Activated B cell treated with CpG ODN at 0.5 μM for 24 hours (primary cell): ENCODE measurements at places on chromosomes 3 and 15. TPM values are rescaled to one million over a fixed set of nuclear protein-coding genes. Genes with fewer than 3 reads are reported as not detected.

Gene GPR87
- total RNA-seq: not detected in 2 replicates

Gene BSN
- total RNA-seq: 0.15 and 0.69 TPM in 2 replicates

Gene SLC22A14
- 0.16 TPM in 1 of 2 replicates, not detected in the other for total RNA-seq

Gene LEO1
- total RNA-seq: 18.3 and 19.1 TPM in 2 replicates

Gene PLSCR4
- total RNA-seq: not detected in 2 replicates

Gene MYO5C
- total RNA-seq: 2.4 and 3.3 TPM in 2 replicates

GRCh38 chr3:12687948-12688347, 24.0 kb upstream of the RAF1 start:
- H3K4me1 ChIP-seq: no peaks in the 10 kb centered on the region
- H3K27ac ChIP-seq: no peak overlapping the region
- no peak overlapping the region for H3K4me3 ChIP-seq

- no peak overlapping the region for H3K27ac ChIP-seq
- H3K4me3 ChIP-seq: no peak overlapping the region
- peaks cover 16% of the 10 kb centered on the region for H3K4me1 ChIP-seq
- no peak for DNase-seq
Observed at GRCh38 chr3:126028096-126028495, 55.8 kb downstream of the SLC41A3 start.

DNA sequence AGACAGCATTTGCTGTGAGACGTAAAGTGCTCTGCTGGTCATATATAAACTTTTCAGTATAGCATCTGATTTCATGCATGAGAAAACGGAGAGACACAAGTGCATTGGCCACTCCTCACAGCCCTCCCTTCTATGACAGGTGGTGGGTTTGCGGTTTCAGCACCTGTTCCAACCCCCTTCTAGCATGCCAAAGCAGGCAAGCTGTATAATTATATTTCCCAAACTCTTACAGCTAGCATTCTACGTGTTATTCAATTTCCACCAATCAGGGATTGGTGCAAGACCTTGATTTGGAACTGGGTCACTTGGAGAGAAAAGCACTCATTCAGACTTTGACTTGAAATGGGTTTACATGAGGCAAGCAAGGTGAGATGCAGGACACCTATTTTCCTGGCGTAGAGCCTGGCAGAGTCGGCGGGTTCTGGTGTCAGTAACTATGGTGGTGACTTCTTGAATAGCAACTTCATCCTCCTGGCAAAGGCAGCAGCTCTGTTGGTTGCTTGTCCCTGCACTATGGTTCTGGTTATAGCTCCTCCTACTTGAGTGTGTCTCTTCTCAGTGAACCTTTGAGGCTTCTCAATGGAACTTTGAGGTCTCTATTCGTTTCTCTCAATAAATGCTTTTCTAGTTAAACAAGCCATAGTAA, 356.5 kb downstream of the TBL1XR1 start:
- H3K4me1 ChIP-seq: no peaks in the 10 kb centered on the region
- H3K4me3 ChIP-seq: no peak overlapping the region
- no peaks in the 10 kb centered on the region for H3K27me3 ChIP-seq
- no peak for DNase-seq
- no peak overlapping the region for H3K27ac ChIP-seq

DNA sequence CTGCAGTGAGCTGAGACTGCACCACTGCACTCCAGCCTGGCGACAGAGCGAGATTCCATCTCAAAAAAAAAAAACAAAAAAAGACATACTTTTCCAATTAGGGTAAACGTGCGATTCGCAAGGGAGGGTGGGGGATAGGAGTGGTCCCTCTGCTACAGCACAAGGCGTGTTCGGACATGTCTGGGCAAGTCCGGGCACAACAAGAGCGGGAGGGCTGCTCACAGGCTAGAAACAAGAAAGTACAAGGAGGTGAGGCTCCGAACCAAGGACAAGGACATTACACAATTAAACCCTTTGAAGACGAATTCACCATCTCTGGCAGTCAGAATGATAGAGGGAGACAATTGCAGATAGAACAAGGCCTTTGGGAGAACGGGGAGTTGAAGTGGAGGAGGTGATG, 32.2 kb upstream of the BCL2A1 start:
- H3K27me3 ChIP-seq: no peaks in the 10 kb centered on the region
- H3K36me3 ChIP-seq: peaks cover 19% of the 10 kb centered on the region
- DNase-seq: no peak

DNA sequence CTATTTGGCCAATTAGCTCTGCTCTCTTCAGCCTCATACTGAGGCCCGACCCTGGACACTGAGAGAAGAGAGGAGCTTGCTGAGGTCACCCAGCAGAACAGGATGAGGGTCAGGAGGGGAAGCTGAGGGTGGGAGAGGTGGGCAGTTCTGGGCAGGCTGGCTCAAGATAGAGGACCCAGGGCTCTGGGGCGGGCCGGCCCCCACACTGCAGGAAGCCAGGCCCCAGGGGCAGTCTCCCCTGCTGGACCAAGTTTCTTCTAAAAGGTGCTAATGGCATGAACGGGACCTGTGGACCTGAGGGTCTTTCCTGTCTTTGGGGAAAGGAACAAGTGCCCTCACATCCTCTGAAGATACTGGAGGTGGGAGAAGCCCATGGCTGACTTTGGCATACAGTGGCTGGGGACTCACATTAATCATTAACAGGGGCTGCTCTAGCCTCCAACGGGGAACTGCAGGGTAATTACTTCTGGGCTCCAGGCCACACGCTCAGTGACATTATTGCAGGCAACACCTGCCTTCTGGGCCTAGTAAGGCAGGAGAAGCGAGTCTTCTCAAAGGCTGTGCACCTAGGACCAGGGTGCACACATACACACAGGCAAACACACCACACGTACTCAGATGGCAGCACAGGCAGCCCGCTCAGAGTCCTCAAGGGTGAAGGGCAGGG, 10.6 kb downstream of the HCN4 start:
- no peaks in the 10 kb centered on the region for H3K36me3 ChIP-seq
- peaks cover 8% of the 10 kb centered on the region for H3K27me3 ChIP-seq
- H3K4me3 ChIP-seq: no peak overlapping the region
- H3K27ac ChIP-seq: no peak overlapping the region
- H3K4me1 ChIP-seq: no peaks in the 10 kb centered on the region
- DNase-seq: no peak

GRCh38 chr15:99249270-99249841, at the start of gene TTC23:
Gene TTC23, minus strand, starts transcription at chr15:99249581. Its CDS starts 20,869 bp downstream, at chr15:99228712.
- no peak within 1 kb of the TSS for H3K27ac ChIP-seq
- H3K27me3 ChIP-seq: no peaks in the 10 kb centered on the region
- H3K4me3 ChIP-seq: peak within 1 kb of the TSS; percentile 91
- no peak for DNase-seq

DNA sequence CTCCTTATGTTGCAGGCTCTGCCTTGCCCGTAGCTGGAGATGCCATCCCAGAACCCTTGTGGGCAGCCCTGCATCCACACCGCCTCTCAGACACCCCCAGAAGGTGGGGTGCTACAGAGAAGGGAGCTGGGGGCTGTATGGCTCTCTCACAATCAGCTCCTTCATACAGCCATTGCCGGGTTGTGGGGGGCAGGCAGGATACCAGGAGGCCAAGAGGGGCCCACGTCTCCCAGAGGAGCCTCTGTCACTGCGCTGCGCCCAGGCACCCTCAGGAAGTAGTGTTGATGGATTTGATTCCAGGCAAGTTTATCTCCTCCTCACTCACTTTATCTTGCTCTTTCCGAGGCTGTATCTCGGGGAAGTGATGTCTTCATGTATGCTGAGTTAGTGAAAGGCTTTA, 171.6 kb downstream of the CHDH start:
- no peak overlapping the region for H3K4me3 ChIP-seq
- H3K27me3 ChIP-seq: no peaks in the 10 kb centered on the region
- no peak for DNase-seq
- no peak overlapping the region for H3K27ac ChIP-seq

DNA sequence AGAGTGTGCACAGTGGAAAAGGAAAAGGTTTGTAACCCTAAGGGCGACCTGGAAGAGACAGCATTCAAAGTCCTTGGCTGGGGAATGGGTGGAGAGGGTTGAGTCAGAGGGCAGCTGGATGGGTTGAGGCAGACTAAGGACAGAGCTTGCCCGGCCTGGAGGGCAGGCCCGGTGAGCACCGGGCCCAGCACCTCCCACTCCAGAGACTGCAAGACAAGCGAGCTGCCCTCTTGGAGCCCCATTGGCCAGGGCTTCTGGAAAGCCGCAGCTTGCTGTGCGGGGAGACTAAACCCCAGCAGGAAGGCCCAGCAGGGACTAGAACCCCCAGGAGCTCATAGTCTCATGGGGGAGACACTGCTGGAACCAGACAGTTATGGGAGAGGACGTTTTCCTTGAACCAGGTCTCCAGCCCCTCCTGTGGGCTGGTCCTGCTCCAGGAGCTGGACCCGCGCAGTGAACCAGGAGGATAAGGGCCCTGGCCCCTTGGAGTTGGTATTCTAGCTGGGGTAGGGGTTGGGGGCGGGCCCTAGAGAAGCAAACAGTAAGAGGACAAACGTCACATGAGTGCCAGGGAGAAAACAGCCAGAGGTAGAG, 59.1 kb downstream of the RGMA start:
- peaks cover 17% of the 10 kb centered on the region for H3K4me1 ChIP-seq
- H3K27ac ChIP-seq: no peak overlapping the region
- no peak overlapping the region for H3K4me3 ChIP-seq
- no peaks in the 10 kb centered on the region for H3K27me3 ChIP-seq
- DNase-seq: no peak

DNA sequence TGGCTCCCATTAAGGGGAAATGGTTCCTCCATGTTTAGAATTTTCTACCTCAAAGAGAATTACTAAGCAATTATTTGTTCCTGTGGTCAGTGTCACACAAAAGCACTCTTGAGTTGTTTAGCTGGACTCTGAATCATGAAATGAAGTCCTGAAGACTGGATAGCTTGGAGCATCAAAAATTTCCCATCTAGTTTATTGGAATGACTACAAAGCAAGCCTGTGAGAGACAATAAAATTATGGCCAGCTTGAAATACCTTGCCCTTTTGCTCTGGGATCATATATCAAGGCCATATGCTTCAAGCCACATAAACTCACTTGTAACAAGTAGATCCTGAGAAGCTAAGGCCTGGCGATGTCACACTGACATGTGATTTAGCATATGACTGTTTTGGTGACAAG, 292.3 kb downstream of the TIGIT start:
- peaks cover 23% of the 10 kb centered on the region for H3K4me1 ChIP-seq
- H3K27ac ChIP-seq: no peak overlapping the region
- peaks cover 3% of the 10 kb centered on the region for H3K36me3 ChIP-seq

DNA sequence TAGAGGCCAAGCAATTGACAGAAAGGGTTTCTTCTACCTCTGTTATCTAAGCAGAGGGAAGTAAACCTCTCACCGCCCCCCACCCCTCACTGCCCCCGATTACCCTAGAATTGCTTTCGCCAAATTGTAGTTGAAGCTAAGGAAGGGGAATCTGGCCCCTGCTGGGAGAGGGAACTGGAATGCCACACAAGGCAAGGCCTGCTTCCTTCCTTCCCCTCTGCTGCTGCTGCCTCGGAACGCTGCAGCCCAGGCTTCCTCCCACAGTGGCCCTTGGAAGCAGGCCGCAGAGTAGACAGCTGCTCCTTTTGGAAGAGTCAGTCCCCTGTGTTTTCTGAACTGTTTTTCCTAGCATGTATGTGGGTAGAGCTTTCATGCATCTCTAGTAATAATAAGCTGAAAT, 21.6 kb downstream of the RLBP1 start:
- no peak overlapping the region for H3K4me3 ChIP-seq
- no peaks in the 10 kb centered on the region for H3K27me3 ChIP-seq
- peaks cover 38% of the 10 kb centered on the region for H3K36me3 ChIP-seq
- H3K4me1 ChIP-seq: no peaks in the 10 kb centered on the region
- H3K27ac ChIP-seq: no peak overlapping the region

GRCh38 chr15:69288531-69289341, 10.0 kb upstream of the PAQR5 start:
- peaks cover 3% of the 10 kb centered on the region for H3K27me3 ChIP-seq
- no peaks in the 10 kb centered on the region for H3K36me3 ChIP-seq
- H3K27ac ChIP-seq: no peak overlapping the region
- no peaks in the 10 kb centered on the region for H3K4me1 ChIP-seq

- H3K4me1 ChIP-seq: peaks cover 62% of the 10 kb centered on the region
- DNase-seq: no peak
- H3K27me3 ChIP-seq: no peaks in the 10 kb centered on the region
- H3K4me3 ChIP-seq: peak overlapping the region; percentile 17
- no peaks in the 10 kb centered on the region for H3K36me3 ChIP-seq
- peak overlapping the region; percentile 81 for H3K27ac ChIP-seq
Observed at GRCh38 chr3:194492001-194492400, 5.2 kb upstream of the ATP13A3 start.

DNA sequence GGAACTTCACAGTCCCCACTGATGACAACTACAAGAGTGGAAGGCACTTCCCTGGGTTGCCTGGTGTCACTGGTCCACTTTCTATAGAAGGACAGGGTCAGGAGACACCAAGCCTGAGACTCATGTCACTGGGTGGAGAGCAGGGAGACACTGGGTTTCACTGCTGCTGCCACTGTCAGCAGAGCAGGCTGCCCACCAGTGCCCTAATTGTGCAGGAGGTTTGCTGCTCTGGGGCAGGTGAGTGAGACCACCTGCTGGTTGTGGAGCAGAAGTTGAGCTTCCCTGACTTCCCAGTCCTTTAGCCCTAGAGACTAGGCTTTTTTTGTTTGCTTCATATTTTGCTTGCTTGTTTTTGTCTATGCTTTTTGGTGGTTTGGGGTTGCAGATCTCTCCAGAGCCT, 528.4 kb upstream of the RGMA start:
- no peaks in the 10 kb centered on the region for H3K36me3 ChIP-seq
- no peak overlapping the region for H3K27ac ChIP-seq
- H3K4me1 ChIP-seq: no peaks in the 10 kb centered on the region
- no peak for DNase-seq
- no peaks in the 10 kb centered on the region for H3K27me3 ChIP-seq
- no peak overlapping the region for H3K4me3 ChIP-seq

DNA sequence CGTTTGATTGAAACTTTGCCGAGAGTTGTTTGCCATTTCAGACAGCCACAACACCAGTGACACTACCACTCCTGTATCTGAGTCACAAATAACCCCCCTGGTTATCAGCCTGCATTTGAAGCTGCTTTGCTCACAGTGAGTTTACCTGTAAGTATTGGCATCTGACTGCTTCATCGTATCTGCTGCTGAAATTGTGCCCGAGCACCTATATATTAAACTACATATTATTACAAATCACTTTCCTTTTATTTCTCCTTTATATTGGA, 39.2 kb upstream of the SPSB4 start:
- H3K4me3 ChIP-seq: no peak overlapping the region
- no peak for DNase-seq
- no peak overlapping the region for H3K27ac ChIP-seq
- no peaks in the 10 kb centered on the region for H3K36me3 ChIP-seq

DNA sequence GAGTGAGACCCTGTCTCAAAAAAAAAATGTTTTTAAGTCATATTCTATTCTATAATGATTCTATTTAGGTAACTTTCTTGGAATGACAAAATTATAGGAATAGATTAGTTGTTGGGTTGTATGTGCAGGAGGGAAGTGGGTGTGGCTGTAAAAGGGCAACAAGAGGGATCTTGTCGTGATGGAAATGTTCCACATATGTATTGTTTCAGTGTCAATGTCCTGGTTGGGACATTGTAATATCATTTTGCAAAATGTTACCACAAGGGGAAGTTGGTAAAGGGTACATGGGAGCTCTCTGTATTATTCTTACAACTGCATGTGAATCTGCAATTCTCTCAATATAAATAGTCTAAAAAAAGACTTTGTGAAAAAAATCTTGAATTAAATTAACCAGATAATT, 14.3 kb upstream of the ABHD5 start:
- DNase-seq: no peak
- no peaks in the 10 kb centered on the region for H3K36me3 ChIP-seq
- peaks cover 12% of the 10 kb centered on the region for H3K27me3 ChIP-seq
- no peaks in the 10 kb centered on the region for H3K4me1 ChIP-seq
- H3K27ac ChIP-seq: no peak overlapping the region
- H3K4me3 ChIP-seq: no peak overlapping the region

- H3K4me1 ChIP-seq: peaks cover 3% of the 10 kb centered on the region
- no peak overlapping the region for H3K27ac ChIP-seq
- peaks cover 19% of the 10 kb centered on the region for H3K27me3 ChIP-seq
- H3K36me3 ChIP-seq: no peaks in the 10 kb centered on the region
- no peak overlapping the region for H3K4me3 ChIP-seq
- no peak for DNase-seq
Observed at GRCh38 chr3:17942856-17943255, 200.4 kb upstream of the TBC1D5 start.
